ENCODE measurements at places on chromosomes 2 and 18.
A peak's percentile ranks its signal among the peaks of the same experiment; 100 is the strongest.

DNA sequence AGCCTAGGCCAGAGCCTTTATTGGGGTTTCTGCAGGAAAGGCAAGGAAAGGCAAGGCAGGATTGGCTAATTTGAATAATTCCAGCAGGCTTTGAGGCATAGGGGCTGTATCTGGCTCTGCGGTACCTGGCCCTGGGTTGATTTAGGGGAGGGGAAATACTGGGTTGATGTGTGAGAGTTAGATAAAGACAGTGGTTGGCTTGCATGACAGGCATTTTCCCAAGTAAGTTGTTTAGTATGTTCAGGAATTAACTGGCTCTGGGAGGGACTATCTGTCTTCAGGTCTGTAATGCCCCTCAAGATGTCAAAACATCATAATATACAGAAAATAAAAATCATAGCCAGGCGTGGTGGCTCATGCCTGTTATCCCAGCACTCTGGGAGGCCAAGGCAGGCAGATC is 98.7 kb downstream of the UBR3 start:
- no peak for DNase-seq

- no peak for DNase-seq
Measured at GRCh38 chr2:54208364-54209240, 47.4 kb downstream of the TSPYL6 start.

- DNase-seq: no peak
Measured at GRCh38 chr2:217098435-217098834, 238.6 kb upstream of the TNP1 start.

DNA sequence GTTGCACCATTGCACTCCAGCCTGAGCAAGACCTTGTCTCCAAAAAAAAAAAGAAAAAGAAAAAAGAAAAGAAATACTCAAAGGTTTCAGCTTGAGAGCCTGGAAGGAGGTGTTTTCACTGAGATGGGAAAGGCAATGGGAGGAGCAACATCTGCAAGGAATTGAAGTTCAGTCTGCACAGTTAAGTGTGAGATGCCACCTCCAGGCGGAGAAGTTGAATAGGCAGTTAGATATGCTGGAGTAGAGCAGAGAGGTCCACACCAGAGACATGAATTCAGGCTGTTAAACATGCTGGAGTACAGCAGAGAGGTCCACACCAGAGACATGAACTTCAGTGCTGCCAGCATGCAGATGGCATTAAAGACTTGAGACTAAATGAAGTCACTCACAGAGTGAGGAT is 41.4 kb upstream of the DTNB start:
- no peak for DNase-seq

- no peak for DNase-seq
Measured at GRCh38 chr2:15796167-15796942, 144.0 kb upstream of the MYCN start.

DNA sequence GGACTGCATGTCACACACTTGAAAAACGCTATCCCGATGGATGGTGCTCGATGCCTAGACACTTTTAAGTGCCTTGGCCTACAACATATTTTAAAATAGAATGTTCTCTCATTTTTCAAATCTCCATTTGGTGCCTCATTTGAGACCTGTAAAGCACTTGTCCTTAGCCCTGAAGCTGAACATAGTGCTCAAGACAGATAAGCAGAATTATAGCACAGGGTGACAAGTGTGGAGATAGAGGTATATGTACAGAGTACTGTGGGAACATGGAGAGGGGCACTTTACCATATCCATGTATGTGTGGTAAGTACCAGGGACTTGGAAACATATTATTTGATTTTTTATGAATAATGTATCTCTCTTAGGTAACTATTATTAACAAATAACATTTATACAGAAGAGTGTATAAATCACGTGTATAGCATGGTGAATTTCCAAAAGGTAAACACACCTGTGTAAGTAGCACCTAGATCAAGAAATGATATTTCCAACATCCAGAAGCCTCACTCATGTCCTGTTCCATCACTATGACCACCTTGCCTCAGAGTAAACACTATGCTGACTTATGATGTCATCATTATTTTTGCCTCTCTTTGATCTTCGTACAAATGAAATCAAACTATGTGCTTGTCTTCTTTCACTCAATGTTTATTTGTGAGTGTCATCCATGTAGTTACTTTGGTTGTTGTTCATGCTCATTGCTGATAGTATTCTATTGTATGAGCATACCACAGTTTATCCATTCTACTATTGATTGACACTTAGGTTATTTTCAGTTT is 103.6 kb downstream of the BABAM2 start:
- DNase-seq: no peak

DNA sequence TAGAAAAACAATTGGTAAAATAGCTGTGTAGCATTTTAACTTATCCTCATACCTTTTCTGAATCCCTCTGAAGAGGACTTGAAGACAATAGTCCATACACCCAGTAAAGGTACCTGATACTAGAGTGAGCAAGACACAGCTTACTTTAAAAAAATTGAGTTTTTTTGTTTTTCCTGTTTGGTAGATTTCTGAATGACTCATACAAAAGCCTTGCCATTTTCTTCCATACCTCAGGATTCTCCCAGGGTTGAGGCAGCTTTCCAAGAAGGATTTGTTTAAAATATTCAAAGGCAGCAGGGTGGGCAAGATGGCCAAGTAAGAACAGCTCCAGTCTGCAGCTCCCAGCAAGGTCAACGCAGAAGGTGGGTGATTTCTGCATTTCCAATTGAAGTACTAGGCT is 551.0 kb upstream of the LRATD1 start:
- DNase-seq: no peak

- no peak for DNase-seq
Measured at GRCh38 chr2:201298462-201299052, 38.2 kb downstream of the CASP8 start.

DNA sequence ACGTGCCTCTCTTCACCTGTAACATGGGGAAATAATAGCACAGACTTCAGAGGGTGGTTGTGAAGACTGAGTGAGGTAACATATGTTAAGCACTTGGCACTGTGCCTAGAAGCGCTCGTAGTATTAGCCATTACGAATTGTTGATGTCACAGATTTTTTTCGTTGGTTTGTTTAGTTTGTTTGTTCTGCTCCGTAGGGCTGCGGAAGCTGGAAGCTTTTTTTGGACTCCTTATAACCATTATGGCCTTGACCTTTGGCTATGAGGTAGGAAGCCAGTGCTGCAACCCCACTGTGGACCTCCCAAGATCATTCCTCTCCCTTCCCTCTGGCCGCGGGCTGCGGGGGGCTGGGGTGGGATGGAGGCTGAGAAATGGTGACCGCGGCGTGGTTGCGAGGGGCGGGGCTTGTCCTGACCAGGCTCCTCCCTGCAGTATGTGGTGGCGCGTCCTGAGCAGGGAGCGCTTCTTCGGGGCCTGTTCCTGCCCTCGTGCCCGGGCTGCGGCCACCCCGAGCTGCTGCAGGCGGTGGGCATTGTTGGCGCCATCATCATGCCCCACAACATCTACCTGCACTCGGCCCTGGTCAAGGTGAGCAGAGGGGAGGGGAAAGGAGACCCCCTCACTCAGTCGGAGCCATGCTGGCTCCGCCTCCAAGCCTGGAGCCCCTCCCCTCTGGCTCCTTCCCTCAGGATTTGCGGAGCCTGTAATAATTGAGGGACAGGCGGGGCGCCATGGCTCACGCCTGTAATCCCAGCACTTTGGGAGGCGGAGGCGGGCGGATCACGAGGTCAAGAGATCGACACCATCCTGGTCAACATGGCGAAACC is 5.5 kb downstream of the SLC11A1 start:
- DNase-seq: no peak

DNA sequence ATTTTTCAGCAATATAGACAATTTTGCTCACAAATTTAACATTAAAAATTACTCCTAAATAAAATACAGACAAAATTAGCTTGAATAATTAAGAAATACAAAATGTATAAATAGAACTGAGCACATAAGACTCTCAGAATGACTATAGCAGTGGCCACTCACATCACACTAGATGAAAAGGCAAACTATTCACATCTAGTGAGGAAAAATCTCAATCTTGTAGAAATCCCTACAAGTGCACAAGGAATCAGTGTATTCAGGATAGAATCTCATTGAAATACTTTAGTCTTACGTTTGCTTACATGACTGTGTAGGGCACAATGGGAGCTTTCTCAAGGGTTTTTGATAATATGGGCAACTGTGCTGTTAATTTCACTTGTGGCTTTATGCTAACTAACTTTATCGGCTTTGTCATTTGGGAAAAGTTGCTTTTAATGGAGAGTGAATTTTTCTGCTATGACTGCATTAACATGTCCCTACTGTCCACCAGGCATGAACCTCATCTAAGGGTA is 678.9 kb upstream of the LRRTM4 start:
- DNase-seq: no peak

GRCh38 chr18:12479982-12480381 is 72.3 kb downstream of the PRELID3A start:
- no peak for DNase-seq

DNA sequence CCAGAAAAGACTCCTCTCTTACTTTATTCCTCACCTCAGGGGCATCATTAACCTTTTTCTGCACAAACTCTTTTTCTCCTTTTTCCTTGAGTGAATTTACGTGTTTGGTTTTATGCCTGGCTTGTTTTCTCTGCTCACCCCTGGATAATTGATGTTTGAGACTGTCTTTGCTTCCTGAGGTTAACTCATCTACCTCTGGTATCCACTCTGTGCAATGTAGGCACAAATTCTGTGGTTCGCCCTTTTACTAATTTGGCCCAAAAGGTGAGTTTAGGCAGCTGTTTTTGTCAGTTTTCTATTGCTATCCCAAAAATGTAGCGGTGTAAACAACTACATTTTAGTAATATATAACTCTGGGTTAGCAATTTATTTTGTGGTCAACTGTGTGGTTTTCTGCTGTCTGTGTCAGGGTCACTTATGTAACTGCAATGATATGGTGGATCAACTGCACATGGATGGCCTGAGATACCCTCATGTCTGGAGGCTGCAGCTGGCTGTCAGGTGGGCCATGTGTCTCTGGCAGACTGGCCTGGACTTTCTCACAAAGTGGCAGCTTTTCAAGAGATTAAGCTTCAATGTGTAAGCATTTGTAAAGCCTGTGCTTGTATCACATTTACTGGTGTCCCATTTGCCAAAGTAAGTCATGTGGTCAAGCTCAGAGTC is 329.7 kb downstream of the FSIP2 start:
- no peak for DNase-seq

- no peak for DNase-seq
Measured at GRCh38 chr2:59073286-59073685, 832.2 kb upstream of the FANCL start.

DNA sequence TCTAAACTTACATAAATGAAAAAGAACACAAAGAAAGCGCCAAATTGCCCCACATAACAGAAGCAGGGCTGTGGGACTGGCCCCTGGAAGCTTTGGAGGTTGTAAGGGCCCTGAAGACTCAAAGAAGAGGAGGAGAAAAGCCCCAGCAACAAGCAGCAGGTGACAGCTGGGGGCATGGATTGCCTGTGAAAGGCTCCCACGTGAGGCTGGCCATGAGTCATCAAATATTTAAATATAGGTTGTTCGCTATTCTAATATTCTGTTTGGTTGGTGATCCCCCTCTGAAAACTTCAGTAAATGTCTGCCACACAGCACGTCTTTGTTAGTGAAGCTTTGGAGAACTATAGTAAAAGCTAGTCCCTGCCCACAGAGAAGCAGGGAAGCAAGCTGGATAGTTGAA is 132.4 kb downstream of the MREG start:
- no peak for DNase-seq

- no peak for DNase-seq
Measured at GRCh38 chr2:18526429-18526828, 34.0 kb downstream of the RDH14 start.

- no peak for DNase-seq
Measured at GRCh38 chr18:35507623-35508022, 9.9 kb upstream of the INO80C start.

- no peak for DNase-seq
Measured at GRCh38 chr18:48335829-48336228, 73.4 kb downstream of the ZBTB7C start.

- no peak for DNase-seq
Measured at GRCh38 chr2:130767408-130767775, 12.1 kb downstream of the AMER3 start.

- DNase-seq: no peak
Measured at GRCh38 chr2:227479865-227480475, 8.0 kb downstream of the AGFG1 start.

GRCh38 chr18:77069931-77070330 is 62.7 kb downstream of the MBP start:
- DNase-seq: peak; percentile 53

Data from activated CD8-positive, alpha-beta memory T cell treated with anti-CD3 and anti-CD28 coated beads, Interleukin-2, amount 50 U/mL, for 48 hours (primary cell).